Retina (tissue), 1 donor: ENCODE measurements at places on chromosomes 7 and 10.
A peak's percentile ranks its signal among the peaks of the same experiment; 100 is the strongest.

- no peak for DNase-seq
Measured at GRCh38 chr10:119863951-119864565, 8.6 kb downstream of the MCMBP start.

- no peak for DNase-seq
Measured at GRCh38 chr10:13392701-13393100, 44.6 kb upstream of the SEPHS1 start.

DNA sequence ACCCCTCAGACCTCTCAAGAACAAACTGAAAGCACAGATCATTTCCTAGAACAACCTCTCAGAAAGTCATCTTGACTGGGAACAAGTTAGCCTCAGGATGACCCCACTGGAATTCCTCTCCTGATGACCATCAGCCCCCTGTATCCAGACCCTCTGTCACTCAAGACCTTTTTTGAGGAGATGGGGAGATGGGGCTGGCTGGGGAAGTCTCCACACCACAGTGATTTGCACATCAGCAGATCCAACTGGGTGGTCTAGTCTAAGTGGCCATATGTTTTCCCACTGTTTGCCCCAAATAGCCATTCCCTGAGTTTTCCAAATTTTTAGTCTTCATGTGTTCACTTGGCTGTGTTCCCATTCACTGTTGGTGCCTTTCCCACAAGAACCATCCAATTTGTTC is 452.4 kb upstream of the NPVF start:
- DNase-seq: no peak

DNA sequence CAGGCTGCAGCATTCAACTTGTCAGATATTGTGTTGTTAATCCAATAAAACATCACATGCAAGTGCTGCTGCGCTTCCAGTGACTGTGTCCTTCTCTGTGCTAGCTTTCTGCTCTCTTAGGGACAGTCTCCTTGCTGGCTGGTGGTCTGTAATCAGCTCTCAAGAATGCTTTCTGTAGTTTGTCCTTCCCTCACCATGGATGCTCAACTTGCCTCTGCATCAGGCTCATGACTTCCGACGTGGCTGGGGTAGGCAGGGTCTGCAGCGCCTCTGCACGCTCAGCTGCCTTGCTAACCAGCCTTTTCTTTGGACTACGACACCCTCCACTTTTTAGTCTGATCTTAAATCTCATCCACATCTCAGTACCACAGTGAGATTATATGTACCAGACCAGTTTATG is 58.3 kb downstream of the MMRN2 start:
- DNase-seq: peak; percentile 59

- no peak for DNase-seq
Measured at GRCh38 chr10:114825513-114826253, 4.1 kb downstream of the FHIP2A start.
